ENCODE measurements at places on chromosomes 13 and 19. TPM values are rescaled to one million over a fixed set of nuclear protein-coding genes. Genes with fewer than 3 reads are reported as not detected.
A peak's percentile ranks its signal among the peaks of the same experiment; 100 is the strongest.

DNA sequence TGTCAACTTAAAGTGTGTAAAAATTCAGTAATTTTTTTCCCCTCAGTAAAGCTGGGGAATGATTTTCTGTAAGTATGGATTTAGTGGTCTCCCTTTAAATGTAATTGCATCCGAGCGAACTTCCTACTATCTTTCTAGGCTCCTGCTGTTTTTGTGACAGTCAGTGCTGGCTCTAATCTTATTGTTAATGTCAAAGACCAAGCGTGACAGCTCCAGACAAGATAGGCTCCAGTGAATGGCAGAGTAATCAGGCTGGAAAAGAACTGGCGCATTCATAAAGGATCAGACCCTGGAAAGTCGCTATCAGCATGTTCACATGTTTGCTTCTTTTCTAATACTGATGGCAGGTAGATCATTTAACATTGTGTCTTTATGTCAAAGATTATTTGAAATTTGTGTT, 908.0 kb upstream of the ATXN8OS start:
- no peaks in the 10 kb centered on the region for H3K36me3 ChIP-seq
- no peak overlapping the region for H3K4me3 ChIP-seq
- no peaks in the 10 kb centered on the region for H3K27me3 ChIP-seq
- no peak overlapping the region for H3K27ac ChIP-seq
- no peak for DNase-seq
- no peaks in the 10 kb centered on the region for H3K4me1 ChIP-seq

The PROZ gene
- not detected for total RNA-seq

DNA sequence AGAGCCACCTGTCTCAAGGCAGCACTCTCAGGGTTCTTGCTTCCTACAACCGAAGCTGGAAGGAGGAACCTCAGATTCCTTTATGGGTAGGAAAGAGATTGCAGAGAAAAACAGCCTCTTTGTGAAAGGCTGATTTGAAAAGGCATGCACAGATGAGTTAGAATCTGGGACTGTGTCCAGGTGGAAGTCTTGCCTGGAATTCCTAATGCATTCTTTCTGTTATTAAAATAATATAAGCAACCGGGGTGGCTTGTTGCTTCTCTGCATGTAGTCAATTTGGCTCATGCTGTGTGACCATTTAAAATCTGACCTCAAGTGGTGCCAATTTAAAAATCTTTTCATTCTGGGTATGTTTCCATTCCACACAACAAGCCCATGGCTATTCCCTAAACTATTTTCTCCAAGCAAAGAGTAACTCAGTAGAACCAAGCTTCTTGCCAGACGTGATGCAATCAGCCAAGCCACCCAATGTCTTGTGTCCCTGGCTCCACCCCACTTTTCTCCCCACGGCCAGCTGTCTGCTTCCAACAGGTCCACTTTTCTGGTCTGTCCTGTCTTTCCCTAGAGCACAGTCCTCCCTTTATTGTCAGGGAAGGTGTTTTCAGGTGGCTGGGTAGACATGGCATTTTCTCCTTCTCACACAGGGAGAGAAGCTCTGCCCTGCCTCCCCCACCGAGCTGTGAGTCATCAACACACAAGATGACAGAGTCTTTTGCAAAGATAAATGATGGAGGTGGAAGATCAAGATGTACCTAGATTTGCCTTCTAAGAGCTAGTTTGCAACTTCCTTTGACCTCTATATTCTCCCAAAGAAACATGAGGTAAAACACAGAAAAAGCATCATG, 394.3 kb downstream of the FOXO1 start:
- H3K4me1 ChIP-seq: peaks cover 26% of the 10 kb centered on the region
- H3K4me3 ChIP-seq: peak overlapping the region; percentile 46
- H3K27me3 ChIP-seq: no peaks in the 10 kb centered on the region

The URAD gene
- not detected for total RNA-seq

DNA sequence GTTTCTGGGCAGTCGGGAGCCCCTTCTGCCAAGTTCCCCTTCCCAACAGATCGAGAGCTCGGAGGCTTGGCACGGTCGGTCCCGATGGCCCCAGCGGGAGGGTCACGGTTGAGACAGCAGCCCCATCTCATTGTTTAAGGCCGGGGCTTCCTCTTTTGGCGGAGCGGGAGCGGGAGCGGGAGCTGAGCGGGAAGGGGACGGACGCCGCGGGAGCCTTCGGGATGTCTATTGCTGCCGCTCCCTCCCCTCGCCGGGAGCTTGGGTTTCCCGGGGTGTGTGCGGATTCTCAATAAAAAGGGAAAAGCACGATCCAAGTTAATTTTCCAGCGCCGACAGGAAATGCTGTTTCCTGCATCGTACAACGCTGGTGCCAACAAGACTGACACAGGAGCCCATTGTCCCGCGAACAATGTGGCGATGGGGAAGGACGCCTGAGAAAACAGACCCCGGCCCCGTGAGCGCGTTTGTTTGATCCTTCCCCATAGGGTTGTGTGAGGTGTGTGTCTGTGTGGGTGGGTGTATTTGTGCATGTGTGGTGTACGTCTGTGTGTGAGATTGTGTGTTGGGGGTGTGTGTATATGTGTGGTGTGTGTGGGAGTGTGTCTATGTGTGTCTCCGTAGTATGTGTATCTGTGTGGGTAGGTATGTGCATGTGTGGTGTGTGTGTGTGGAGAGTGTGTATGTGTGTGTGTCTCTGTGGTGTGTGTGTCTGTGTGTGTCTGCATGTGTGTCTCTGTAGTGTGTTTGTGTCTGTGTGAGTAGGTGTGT, 36.3 kb upstream of the FLT1 start:
- H3K27me3 ChIP-seq: peaks cover 42% of the 10 kb centered on the region
- H3K36me3 ChIP-seq: no peaks in the 10 kb centered on the region
- no peak overlapping the region for H3K27ac ChIP-seq
- H3K4me3 ChIP-seq: no peak overlapping the region

- H3K4me3 ChIP-seq: no peak overlapping the region
- DNase-seq: no peak
- no peaks in the 10 kb centered on the region for H3K27me3 ChIP-seq
- peaks cover 16% of the 10 kb centered on the region for H3K36me3 ChIP-seq
- H3K27ac ChIP-seq: no peak overlapping the region
These were observed 37.5 kb downstream of the TSSK6 start for GRCh38 chr19:19477705-19478383.

- H3K27ac ChIP-seq: peak within 1 kb of the TSS; percentile 88
- peak within 1 kb of the TSS; percentile 83 for H3K4me3 ChIP-seq
These were observed at the start of gene ARHGAP35 for GRCh38 chr19:46860846-46861690. Gene ARHGAP35 (plus strand): TSS chr19:46860997. CDS start chr19:46918676, 57,679 bp downstream.

DNA sequence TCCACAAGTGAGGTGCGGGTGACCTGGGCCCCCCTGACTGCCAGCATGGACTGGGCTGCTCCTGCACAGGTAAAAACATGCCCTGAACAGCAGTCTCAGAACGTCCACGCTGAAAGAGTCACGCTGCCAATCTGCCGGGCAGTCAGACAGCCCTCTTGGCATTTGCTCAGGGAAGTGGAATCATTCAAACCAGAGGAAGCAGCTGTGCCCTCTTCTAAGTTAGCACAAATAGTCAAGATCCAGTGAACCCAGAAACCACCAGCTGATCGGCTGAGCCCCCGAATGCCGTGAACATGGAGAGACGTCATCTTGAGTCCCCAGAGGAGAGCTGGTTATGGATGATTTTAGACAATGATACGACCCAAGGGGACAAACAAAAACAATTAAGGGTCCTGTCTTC, 34.4 kb downstream of the KLF2 start:
- peak overlapping the region; percentile 20 for H3K27ac ChIP-seq
- H3K36me3 ChIP-seq: peaks cover 27% of the 10 kb centered on the region
- no peak for DNase-seq
- H3K4me1 ChIP-seq: peaks cover 52% of the 10 kb centered on the region
- H3K4me3 ChIP-seq: no peak overlapping the region
- peaks cover 14% of the 10 kb centered on the region for H3K27me3 ChIP-seq

DNA sequence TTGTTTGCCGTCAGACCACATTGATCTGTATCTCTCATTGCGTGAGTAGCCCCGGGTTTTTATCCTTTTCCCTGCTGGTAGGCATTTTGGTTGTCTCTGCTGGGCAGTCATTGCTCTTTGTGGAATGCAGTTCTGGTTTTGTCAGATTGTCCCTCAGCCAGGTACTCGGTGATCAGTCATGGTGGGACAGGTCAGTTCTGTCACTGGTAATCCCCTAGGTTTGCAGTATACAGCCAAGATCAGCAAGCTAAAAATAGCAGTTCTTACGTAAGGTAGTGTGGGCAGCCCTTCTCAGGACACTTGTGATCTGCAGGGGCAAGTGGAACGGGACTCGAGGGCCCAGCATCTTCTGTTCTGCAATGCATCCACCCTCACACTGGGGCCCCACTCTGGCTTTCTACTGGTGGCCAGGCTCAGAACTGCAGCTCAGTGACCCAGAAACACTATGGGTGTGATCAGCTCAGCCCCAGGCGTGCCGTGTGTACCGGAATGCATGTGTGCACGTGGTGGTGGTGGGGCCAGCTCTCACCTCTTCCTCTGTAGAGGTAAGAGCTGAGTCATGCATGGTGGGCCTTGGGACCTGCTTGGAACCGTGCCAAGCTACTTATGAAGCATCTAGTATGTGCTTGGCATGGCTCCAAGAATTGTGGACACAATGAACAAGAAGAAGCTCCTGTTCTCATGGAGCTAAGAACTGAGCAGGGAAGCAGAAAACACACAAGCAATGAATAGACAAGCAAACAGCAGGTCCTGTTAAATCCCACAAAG, 6.3 kb downstream of the PLEKHF1 start:
- peak; percentile 76 for DNase-seq
- H3K27ac ChIP-seq: peak overlapping the region; percentile 94
- no peaks in the 10 kb centered on the region for H3K27me3 ChIP-seq
- peaks cover 70% of the 10 kb centered on the region for H3K4me1 ChIP-seq
- peak overlapping the region; percentile 78 for H3K4me3 ChIP-seq
- peaks cover 37% of the 10 kb centered on the region for H3K36me3 ChIP-seq

The CYP4F11 gene
- not detected for total RNA-seq

DNA sequence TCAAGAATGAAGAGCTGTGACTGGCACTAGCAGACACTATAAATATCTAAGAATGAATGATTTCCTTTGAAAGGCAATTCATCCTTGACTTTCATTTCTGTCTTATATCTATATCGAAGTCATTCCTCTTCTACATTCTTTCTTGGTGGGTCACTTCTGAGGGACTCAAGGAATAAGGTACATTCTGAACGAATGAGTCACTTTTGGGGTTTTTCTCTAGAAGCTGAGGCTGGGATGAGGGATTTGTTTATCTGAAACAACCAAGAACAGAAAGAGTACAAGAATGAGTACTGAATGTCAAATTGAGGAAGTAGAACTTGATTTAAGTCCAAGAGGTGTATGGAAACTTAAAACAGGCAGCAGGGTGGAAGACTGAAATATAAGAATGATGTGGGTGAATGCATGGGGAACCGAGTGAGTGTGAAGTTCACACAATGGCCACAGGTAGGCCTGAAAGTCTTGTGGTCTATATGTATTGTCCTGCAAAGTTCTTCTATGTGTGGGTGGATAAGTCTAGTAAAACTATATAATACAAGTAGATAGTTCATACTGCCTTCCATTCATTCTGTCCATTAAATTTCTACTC, 343.9 kb downstream of the OXGR1 start:
- no peak for DNase-seq
- no peaks in the 10 kb centered on the region for H3K4me1 ChIP-seq
- H3K36me3 ChIP-seq: no peaks in the 10 kb centered on the region
- no peaks in the 10 kb centered on the region for H3K27me3 ChIP-seq
- no peak overlapping the region for H3K27ac ChIP-seq

The SLC25A41 gene
- total RNA-seq: 1.0 TPM

- H3K27me3 ChIP-seq: no peaks in the 10 kb centered on the region
- no peak for DNase-seq
- no peak overlapping the region for H3K27ac ChIP-seq
- no peaks in the 10 kb centered on the region for H3K36me3 ChIP-seq
- H3K4me1 ChIP-seq: no peaks in the 10 kb centered on the region
- no peak overlapping the region for H3K4me3 ChIP-seq
These were observed 1151.8 kb downstream of the UQCRFS1 start for GRCh38 chr19:28061111-28061510.

The ICAM4 gene
- 1.7 TPM for total RNA-seq

- H3K4me1 ChIP-seq: no peaks in the 10 kb centered on the region
- DNase-seq: no peak
These were observed 106.2 kb downstream of the VWA8 start for GRCh38 chr13:41854758-41855157.

DNA sequence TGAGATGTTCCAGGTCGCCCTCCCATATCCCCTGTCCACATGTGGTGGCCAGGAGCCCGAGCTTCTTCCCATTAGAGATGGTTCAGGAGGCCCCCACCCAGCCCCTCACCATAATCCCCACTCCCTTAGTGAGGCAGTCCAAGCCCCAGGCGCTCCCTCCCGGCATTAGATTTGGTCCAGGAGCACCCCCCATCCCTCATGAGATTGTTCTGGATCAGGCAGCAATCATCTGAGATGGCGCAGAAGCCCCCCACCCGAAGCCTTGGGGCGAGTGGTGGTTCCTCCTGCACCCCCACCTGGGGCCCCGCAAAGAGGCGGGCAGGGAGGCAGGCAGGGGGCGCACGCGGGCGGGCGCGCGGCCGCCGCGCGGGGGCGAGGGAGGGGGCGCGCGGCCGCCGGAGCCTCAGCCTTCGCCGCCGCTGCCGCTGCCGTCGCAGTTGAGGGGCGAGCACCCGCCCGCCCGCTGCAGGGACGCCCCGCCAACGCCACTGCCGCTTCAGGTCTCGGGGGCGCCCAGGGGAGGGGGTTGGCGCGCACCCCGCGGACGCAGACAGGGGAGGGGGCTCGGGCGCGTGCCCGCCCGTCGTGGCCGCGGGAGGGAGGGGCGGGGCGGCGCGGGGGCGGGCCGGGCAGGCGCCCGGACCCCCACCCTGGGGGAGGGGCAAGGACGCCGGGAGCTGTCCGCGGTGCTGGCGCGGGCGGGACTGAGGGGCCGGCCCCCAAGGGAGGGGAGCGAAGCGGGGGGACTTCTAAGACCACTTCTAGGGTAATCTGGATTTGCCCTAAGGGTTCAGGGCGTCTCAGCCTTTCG, 46.4 kb upstream of the SHKBP1 start:
- no peak overlapping the region for H3K27ac ChIP-seq
- H3K27me3 ChIP-seq: peaks cover 26% of the 10 kb centered on the region
- no peak overlapping the region for H3K4me3 ChIP-seq
- H3K36me3 ChIP-seq: no peaks in the 10 kb centered on the region
- peaks cover 8% of the 10 kb centered on the region for H3K4me1 ChIP-seq

GRCh38 chr13:50400035-50400726, 384.9 kb downstream of the KCNRG start:
- H3K4me1 ChIP-seq: no peaks in the 10 kb centered on the region
- H3K4me3 ChIP-seq: no peak overlapping the region

The THSD8 gene
- total RNA-seq: 5.8 TPM

The KLK14 gene
- 0.91 TPM for total RNA-seq

The HRC gene
- not detected for total RNA-seq

DNA sequence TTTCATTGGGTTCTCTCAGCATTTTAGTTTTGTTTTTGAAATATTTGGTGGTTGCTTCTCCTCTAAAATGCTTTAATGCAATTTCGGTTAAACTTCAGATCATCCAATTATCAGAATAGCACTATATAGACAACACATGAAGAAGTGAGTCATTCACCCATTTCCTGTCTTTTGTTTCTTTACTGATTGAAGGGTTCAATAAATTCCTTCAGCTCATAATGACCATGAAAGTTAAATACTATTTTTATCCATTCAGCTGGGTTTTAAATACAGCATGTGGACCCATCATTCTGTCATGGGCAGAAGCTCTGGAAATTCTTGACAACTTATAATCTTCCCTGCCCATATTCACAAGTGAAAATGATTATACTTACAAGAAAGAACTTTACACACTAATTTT, 187.2 kb downstream of the ITGBL1 start:
- no peaks in the 10 kb centered on the region for H3K36me3 ChIP-seq
- peaks cover 6% of the 10 kb centered on the region for H3K27me3 ChIP-seq
- H3K4me3 ChIP-seq: no peak overlapping the region
- no peaks in the 10 kb centered on the region for H3K4me1 ChIP-seq
- no peak for DNase-seq

The CLPTM1 gene
- 65.3 TPM for total RNA-seq

All from activated naive CD8-positive, alpha-beta T cell treated with anti-CD3 and anti-CD28 coated beads, Interleukin-2, amount 10 ng/mL, durations not matched to agents 7 days and 5 days (primary cell).